Stimulated activated CD8-positive, alpha-beta memory T cell treated with anti-CD3 and anti-CD28 coated beads, Interleukin-12 subunit alpha, Interleukin-12 subunit beta, amount 100 ng/mL, for 4 hours (primary cell): ENCODE measurements at places on chromosomes 1 and 21.

- DNase-seq, result no peak
These were observed 53.0 kb downstream of the PBX1 start for GRCh38 chr1:164611754-164612642.

- DNase-seq, result no peak
These were observed 25.8 kb upstream of the TRIM45 start for GRCh38 chr1:117147341-117147831.

DNA sequence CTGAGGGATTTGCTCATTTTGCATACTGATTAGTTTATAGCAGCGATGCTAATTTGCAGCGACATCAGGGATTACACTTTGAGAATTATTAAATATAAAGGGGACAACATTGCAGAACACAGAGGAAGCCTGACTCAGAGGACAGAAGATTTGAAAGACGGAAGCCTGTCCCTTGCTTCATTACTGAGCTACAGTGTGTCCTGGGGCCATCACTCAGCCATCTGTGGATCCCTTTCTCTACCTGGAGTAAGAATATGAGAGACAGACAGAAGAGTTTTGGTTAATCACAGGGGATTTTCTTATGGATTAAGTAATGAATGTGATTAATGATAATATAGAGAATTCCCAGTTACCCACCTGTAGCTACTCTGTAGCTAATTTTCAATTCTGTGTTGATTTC is 134.7 kb downstream of the DISC1 start:
- no peak for DNase-seq

GRCh38 chr1:54001591-54001990 is 16.4 kb downstream of the LDLRAD1 start:
- no peak for DNase-seq

GRCh38 chr1:90412563-90412962 is 304.5 kb downstream of the BARHL2 start:
- no peak for DNase-seq

GRCh38 chr1:226946841-226947240 is 6.7 kb downstream of the COQ8A start:
- DNase-seq, result no peak

GRCh38 chr1:88219521-88219920 is 464.6 kb upstream of the PKN2 start:
- no peak for DNase-seq

GRCh38 chr21:41501919-41502318 is 6.0 kb downstream of the TMPRSS2 start:
- no peak for DNase-seq

GRCh38 chr1:241677201-241677600 is 25.1 kb downstream of the WDR64 start:
- no peak for DNase-seq

- DNase-seq, result no peak
These were observed 135.8 kb downstream of the SYF2 start for GRCh38 chr1:25096307-25097150.

DNA sequence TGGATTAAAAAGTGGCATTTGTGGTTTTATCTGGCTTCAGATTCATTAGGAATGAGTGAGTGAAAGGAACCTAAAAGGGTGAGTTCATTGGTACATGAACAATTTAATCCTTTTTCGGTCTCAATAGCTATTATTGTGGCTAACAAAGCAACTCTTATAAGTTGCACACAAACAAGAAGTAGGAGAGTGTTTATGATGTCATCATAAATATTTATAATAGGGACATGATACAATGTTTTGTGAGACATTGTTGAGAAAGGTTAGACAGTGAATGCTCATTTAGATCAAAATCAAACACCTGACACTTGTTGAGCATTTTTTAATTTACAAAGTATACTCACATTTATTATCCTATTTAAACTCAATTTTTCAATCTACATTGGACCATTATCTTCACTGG is 363.4 kb downstream of the PDE4B start:
- no peak for DNase-seq

DNA sequence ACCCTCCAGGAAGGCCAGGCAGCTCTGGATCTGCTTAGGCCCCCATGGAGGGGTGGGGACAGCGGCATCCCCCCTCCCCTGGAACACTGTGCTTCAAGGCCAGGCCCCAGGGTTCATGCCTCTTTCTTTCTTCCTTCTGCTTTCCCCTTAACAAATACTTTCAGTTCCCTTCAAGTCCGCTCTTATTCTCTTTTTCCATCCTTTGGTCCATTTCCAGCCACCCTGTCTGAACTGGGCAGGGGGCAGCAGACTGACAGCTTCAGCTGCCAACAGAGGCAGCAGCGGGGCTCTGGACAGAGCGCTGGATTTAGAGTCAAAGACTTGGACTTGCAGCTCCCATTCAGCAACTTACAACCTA is 1.1 kb upstream of the CD244 start:
- DNase-seq, result no peak

GRCh38 chr21:44383216-44383615 is 29.8 kb downstream of the TRPM2 start:
- no peak for DNase-seq

DNA sequence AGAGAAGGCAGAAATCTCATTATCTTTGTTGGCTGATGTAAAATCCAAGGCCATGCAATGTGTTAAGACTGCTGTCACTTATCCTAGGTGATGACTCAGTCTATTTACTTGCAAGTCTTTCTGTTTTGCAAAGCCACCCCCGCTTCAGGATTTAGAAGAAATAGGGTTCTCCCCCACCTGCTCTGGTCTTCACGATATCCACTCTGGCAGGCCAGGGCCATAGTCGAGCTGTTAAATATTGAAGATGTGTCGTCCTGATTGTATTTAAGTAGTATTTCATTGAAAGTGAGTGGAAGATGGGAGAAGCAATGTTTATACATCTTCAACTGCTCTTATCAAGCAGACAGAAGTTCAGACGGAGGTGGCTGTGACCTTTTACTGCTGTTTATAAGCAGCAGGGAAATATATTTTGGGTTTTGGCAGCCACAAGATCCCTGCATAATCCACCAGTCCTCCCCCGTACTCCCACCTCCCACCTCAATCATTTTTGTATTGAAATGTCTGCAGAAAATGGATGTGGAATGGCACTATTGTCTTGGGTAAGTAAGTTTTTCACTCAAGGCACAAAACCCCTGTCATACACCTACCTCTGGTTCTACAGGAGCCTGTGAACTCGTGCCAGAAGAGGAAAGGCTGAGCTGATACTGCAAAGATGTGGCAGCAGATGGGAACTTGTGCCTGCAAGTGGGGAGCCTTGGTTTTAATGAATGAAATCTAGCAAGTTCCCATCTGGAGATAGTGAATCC is 117.4 kb downstream of the MRPS6 start:
- no peak for DNase-seq

- no peak for DNase-seq
These were observed 496.9 kb downstream of the NEGR1 start for GRCh38 chr1:71785450-71785849.

GRCh38 chr1:210376836-210377372 is 48.2 kb downstream of the HHAT start:
- DNase-seq, result no peak

DNA sequence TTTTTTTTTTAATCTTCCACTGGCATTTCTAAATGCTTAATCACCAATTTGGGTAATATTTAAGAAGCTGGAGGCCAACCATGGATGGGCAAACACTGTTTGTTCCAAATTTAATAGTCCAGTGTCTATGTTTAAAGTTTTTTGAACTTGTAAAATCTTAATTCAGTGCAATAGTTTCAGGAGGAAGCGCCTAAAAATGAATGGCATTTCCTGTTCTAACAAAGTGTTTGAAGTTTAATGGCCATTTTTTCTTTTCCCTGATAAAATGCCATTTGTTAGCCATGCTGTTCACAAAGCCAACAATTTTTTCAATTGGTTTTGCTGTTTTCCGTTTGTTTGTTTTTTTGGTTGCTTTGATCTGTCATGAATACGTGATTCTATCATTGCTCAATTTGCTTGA is 552.1 kb downstream of the LMO4 start:
- no peak for DNase-seq

GRCh38 chr1:42424201-42424600 is 31.6 kb downstream of the ZMYND12 start:
- no peak for DNase-seq

DNA sequence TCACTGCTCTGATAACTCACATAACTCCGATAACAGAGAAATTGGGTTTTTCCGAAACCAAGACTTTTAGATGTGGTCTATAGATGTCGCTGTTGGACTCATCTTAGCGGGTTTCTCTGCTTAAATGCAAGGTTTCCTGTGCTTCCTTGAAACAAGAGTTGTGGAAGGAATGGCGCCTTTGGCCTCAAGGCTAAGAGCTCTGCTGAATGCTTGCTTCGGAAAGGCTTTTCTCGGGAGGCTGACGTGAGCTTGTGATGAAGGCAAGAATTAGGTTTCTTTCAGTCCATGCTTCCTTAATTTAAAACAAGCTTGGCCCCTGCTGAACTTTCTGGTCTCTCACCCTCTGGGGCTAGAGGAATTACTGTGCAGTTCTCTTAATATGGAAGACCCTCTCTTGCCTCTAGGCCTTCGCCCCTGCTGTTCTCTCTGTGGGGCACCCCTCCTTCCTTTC is 113.5 kb downstream of the MAP3K21 start:
- no peak for DNase-seq

- no peak for DNase-seq
These were observed 106.4 kb downstream of the KAZN start for GRCh38 chr1:14704846-14705245.

- no peak for DNase-seq
These were observed 18.3 kb upstream of the SHCBP1L start for GRCh38 chr1:182971219-182971618.

DNA sequence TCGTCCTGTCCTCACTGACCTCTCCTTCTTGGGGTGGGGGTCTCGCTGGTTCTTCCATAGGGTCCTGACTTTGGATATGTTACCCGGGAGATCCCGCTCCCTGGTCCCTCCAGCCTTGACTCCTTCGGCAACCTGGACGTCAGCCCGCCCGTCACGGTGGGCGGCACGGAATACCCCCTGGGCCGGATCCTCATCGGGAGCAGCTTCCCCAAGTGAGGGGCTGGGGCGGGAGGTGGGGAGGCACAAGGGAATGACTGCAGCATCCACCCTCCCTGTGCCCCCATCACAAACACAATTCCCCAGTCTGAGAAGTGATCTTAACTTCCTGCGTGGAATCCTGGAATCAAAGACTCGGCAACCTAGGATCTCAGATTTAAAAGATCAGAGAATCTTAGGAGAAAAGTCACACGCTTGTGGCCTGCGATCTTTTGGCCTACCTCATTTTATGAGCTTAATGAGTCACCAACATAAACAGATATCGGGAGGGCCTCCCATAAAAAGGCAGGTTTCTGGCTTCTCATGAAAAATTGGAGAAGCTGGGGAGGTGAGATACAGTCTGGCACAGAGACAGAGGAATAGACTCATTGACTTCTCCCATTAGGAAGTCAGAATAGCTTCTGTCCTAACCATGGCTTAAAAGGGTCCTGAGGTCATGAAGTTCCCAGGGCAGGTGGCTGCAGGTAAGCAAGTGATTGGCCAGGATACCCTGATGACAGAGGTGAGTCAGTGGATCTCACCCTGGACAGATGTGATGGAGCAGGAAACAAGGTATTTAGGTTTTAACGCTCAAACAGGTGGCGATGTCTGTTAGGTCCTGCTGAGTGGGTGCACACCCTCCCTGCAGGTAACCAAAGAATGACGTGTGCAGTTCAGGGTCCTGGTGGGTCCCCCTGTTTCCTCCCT is 15.9 kb upstream of the PADI3 start:
- no peak for DNase-seq

GRCh38 chr1:30648408-30649000 is 74.9 kb downstream of the MATN1 start:
- DNase-seq, result no peak

- peak; percentile 74 for DNase-seq
These were observed at the start of gene GSTM1 for GRCh38 chr1:109687641-109688499. GSTM1 (plus strand) TSS chr1:109687817; CDS start chr1:109687874, 57 bp downstream.

- no peak for DNase-seq
These were observed 286.6 kb upstream of the ZP4 start for GRCh38 chr1:238177351-238177750.

DNA sequence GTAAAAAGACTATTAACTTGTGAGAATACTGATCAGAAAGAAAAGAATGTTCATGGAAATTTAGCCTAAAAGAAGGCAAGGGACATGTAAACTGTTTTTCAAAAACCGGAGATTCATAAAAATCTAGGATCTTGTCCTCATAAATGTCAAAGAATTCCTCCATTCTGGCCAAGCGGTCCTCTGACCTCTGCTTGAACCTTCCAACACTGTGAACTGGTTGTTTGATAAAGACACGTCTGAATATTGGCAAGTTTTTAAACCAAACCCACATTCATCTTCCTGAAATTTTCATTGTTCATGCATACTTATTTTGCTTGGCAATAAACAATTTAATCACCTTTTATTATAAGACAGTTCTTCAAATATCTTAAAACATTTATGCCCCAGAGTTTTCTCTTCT is 19.8 kb downstream of the ASPM start:
- no peak for DNase-seq

DNA sequence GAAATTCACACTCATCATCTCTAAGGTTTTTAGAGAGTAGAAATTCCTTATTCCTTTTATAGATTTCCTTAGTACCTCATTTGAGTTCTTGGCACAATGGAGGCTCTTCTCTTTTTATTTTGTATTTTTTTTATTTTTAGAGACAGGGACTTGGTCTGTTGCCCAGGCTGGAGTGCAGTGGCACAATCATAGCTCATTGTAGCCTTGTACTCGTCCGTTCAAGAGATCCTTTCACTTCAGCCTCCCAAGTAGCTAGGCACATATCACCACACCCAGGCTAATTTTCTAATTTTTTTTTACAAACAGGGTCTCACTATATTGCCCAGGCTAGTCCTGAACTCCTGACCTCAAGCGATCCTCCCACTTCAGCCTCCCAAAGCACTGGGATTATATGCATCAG is 29.6 kb downstream of the RGL1 start:
- no peak for DNase-seq

DNA sequence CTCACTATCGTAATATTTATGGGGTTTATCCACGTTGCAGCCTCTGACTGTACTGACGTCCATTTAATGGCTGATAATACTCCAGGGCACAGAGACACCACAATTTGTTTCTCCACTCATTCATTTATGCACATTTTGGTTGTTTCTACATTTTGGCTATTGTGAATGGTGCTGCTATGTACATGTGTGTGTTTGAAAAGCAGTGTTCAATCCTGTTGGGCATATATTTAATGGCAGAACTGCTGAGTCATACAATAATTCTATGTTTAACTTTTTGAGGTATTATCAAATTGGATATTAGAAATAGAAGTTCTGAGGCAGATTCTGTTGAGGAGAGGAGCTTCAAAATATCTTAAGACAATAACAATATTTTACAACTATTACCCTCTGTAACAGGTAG is 39.0 kb upstream of the NADK start:
- no peak for DNase-seq

- DNase-seq, result no peak
These were observed 31.3 kb downstream of the SLC1A7 start for GRCh38 chr1:53111073-53111556.

DNA sequence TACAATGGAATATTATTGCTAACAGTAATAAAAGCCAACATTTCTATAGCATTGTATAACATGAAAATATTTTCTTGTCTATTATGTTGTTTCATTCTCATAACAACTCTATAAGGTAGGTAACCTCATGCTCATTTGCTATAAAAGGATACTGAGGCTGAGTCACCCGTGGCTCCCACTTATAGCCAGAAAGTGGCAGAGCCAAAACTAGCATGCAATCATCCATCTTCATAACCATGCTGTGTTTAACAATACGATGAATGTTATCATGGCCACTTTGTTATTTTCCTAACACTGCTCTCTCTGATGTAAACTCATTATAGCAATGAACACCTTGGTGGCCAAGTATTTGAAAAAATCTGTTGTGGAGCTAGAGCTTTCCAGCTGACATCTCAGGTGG is 80.8 kb upstream of the JUN start:
- no peak for DNase-seq

- no peak for DNase-seq
These were observed 18.4 kb upstream of the RPL11 start for GRCh38 chr1:23673086-23673813.

GRCh38 chr1:204108312-204109141 is 35.6 kb downstream of the SOX13 start:
- no peak for DNase-seq
